ENCODE measurements at places on chromosomes 1 and 21. TPM values are rescaled to one million over a fixed set of nuclear protein-coding genes. Genes with fewer than 3 reads are reported as not detected.

Gene RHD
- total RNA-seq: not detected

Gene CRYBG2
- total RNA-seq: not detected

Gene KCNJ9
- total RNA-seq: not detected

Gene RPTN
- total RNA-seq: not detected

DNA sequence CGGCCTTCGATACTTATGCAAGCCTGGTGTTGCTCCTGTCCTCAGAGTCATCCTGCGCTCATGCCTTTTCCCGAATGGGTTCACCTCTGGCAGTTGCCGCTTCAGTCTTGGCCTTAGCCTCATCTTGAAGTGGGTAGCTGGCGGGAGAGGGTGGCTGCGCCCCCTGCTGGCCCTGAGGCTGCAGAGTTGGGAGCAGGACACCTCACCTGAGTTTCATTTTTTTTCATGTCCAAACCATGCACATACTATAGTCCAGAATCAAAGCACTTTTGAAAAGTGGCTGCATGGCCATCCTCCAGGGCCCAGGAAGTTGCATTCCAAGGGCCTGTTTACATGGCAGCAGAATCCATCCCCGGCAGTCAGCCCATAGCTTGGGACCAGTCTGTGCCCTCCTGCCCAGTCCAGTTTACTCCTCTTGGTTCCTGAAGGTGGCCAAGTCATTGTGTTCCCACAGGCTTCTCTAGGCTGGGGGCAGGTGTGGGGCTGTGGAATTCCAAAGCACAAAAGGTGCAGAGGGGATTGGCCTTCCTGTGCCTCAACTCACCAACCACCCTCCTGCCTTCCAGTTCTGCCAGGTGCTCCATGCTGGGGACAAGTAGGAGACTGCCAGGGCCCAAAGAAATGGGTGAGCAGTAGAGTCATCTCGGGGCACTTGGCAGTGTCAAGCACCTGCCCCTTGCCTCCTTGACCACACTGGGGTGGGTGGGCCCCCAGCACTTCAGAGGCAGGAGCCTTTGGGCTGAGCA, 44.0 kb downstream of the YARS1 start:
- DNase-seq: peak; percentile 75

DNA sequence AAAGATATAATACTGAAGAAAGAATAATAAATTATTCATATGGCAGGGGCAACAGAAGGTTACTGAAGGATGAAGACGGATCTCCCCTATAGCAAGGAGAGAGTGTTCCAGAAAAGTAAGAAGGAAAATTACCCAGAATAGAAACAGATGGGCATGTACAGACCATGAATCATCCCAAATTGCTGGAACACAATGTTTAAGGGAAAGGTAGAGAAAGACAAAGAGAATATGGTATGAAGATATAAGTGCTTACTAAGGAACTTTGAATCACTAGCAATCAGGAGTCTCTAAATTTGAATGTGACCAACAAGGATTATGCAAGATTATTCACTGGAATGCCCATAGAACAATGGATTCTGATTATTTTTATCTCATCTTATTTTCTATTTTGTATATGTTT, 375.4 kb downstream of the COL11A1 start:
- DNase-seq: no peak

- DNase-seq: no peak
Observed at GRCh38 chr1:226652613-226653012, 86.5 kb downstream of the ITPKB start.

- DNase-seq: no peak
Observed at GRCh38 chr1:41280202-41281032, 38.3 kb upstream of the SCMH1 start.

GRCh38 chr1:1006305-1007159, 6.6 kb upstream of the HES4 start:
- DNase-seq: peak; percentile 6

DNA sequence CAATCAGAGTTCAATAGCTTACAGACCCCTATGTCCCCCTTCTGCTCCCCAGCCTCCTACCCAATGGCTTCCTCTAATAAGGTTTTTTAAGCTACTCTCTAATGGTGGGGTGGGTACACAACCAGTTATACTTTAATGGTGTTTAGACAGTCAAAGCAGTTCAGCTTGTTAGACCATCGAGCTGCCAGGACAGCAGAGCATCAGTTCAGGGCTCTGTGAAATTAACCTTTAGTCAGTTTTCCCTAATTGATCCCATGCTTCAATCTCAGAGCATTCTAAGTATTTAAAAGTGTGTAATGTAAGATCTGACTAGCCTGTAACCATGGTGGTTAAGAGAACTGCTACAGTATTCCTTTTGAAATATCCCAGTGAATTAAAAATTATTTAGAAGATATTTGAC, 107.2 kb upstream of the ZNF644 start:
- DNase-seq: no peak

GRCh38 chr1:226656201-226656600, 82.9 kb downstream of the ITPKB start:
- DNase-seq: no peak

DNA sequence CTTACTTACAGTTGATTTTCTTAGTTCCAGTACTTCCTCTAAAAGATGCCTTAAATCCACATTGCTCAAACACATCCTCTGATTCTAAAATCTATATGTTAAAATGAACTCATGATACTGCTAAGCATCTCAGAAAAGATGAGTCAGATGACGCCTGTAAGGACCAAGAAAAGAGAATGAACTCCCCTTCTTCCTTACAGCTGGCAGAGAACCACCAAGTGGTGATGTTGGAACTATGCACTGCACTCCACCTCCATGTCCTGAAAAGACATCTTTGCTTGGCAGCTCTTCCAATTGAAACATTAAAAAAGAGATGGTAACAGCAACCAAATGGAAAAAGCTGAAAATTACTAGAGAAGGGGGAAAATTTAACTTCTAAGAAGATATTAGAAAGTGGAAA, 648.8 kb downstream of the PTPRC start:
- DNase-seq: no peak

DNA sequence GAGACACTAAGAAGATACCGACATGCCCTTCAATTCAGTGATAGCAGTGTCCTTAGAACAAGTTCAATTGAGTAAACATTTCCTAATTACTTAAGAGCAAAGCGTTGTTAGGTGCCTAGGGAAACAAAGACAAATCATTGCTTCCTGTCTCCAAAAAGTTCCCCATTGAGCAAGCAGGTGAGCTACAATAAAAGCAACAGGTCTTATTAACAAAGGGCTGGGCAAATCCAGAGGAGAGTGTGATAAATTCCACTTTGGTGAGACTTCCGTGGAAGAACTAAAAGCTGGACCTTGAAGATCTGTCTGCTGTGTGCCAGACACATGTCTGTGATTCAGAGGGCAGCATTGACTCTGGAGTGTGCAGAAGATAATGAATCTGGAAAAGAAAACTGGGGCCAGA, 1.9 kb upstream of the TUT4 start:
- no peak for DNase-seq

- peak; percentile 41 for DNase-seq
Observed at GRCh38 chr1:227315629-227316346, 2.5 kb downstream of the CDC42BPA start.

GRCh38 chr1:200281201-200281835, 128.5 kb downstream of the ZNF281 start:
- no peak for DNase-seq

GRCh38 chr1:207831517-207832327, 79.2 kb downstream of the CD34 start:
- DNase-seq: no peak

DNA sequence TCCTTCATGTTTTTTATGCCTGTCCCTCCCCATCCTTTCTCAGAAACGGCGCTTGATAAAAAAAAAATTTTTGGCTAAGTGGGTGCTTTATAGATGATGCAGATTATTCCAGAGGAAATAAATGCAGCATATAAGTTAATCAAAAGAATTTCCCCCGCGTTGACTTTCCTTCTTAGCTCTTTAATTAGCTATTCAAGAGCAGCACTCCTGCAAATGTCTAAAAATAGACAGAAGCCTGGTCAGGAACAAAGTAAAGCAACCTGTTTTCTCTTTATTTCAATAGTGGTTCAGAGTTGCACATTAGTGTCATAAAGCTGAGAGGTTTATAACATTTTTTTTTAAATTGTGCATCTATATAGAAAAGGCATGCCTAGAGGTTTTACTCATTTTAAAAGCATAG, 439.5 kb upstream of the LRRC7 start:
- DNase-seq: no peak

- no peak for DNase-seq
Observed at GRCh38 chr1:11787804-11788436, 17.8 kb downstream of the MTHFR start.

- DNase-seq: peak; percentile 56
Observed at GRCh38 chr21:41345934-41346685, 15.7 kb upstream of the MX2 start.

GRCh38 chr1:39576016-39576657, 453 bp downstream of the PABPC4 start:
- no peak for DNase-seq

- no peak for DNase-seq
Observed at GRCh38 chr1:8711151-8711550, 106.3 kb downstream of the RERE start.

DNA sequence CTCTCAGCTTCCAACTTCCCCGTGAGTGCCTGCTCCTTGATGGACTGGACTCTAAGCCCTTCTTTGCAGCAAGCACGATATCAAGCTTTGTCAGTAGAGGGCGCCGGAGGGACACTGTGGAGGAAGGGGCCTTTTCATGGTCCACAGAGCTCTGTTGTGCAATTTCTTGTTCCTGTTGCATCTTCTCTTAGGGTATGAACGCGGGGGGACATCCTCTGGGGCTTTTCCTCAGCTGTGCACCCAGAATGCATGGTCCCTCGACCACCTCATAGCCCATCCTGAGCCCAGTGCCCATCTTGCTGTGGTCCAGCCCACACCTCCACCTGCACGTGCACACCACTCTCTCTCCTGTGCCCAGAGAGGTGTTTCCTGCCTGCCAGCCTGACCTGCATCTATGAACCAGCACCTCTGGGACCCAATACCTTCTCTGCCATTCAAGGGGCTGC, 556.8 kb downstream of the PTPRU start:
- DNase-seq: peak; percentile 82

GRCh38 chr21:34989337-34990151, 59.6 kb downstream of the RUNX1 start:
- no peak for DNase-seq

- no peak for DNase-seq
Observed at GRCh38 chr1:4523551-4523950, 130.9 kb upstream of the AJAP1 start.
